ENCODE measurements at places on chromosomes 7 and 10. TPM values are rescaled to one million over a fixed set of nuclear protein-coding genes. Genes with fewer than 3 reads are reported as not detected.

The SLC29A4 gene
- total RNA-seq: 2.7 TPM

- no peak for DNase-seq
Observed at GRCh38 chr7:124992851-124993562, 63.4 kb upstream of the POT1 start.

- DNase-seq: peak; percentile 84
Observed at GRCh38 chr10:5945561-5946418, 31.6 kb downstream of the IL15RA start.

DNA sequence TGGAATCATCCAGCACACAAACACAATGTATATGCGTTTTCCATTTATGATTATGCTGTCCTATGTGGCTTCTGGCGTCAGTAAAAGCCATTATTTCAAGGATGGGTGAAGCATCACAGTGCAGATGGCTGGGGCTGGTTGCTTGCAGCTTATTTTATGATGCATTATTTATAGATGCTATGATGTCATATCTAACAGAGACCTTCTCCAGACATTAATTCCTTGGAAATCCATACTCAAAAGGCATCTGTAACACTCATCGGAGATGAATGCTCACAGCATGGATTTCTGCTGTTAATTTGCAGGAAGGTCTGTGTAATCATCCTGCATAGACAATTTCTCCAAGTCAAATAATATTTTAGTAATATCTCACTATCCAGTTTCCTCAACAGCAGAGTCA is 7.2 kb downstream of the RGS10 start:
- DNase-seq: no peak

- DNase-seq: no peak
Observed at GRCh38 chr7:38147005-38147404, 31.0 kb upstream of the STARD3NL start.

DNA sequence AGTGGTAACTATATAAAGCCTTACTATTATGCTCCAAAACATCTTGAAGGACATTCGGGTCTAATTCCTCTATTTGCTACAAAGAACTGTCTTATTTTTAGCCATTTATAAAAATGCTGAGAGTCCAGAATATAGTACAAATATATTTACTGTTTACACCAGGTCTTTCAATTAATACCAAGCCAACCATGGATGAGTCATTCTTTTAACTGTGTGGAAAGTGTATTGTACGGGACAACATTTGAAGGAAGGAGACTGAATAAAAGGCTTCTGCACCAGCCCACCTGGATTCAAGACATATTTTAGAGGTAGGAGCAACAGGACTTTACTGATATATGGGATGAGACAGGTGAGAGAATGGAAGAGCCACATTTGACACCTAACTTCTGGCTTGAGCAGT is 35.4 kb downstream of the MASTL start:
- no peak for DNase-seq

GRCh38 chr7:125599387-125599786 is 669.8 kb upstream of the POT1 start:
- DNase-seq: no peak

- DNase-seq: no peak
Observed at GRCh38 chr10:87734987-87735827, 75.5 kb downstream of the PAPSS2 start.

The DNAJC12 gene
- 4.0 TPM for total RNA-seq

The ANK3 gene
- 173 TPM for total RNA-seq

The CACNA2D1 gene
- 87.3 TPM for total RNA-seq

The LLCFC1 gene
- total RNA-seq: not detected

DNA sequence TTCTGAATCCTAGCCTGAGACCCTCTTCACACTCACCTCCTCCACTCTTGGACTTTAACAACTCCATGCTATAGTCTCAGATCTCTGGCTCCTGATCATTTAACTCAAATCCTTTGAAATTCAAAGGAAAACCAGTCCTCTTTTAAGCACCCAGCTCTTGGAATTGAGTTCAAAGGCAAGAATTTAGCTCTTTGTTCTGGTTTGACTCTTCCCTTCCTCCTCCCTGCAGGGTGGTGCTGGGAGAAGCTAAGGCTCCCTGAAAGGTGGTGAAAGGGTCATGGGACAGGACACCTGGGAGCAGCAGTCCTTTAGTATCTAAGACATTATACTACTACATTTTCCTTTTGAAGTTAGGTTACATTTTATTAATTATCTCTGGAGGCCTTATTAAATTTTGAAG is 259.4 kb downstream of the CCSER2 start:
- DNase-seq: no peak

The HBP1 gene
- total RNA-seq: 45.4 TPM

DNA sequence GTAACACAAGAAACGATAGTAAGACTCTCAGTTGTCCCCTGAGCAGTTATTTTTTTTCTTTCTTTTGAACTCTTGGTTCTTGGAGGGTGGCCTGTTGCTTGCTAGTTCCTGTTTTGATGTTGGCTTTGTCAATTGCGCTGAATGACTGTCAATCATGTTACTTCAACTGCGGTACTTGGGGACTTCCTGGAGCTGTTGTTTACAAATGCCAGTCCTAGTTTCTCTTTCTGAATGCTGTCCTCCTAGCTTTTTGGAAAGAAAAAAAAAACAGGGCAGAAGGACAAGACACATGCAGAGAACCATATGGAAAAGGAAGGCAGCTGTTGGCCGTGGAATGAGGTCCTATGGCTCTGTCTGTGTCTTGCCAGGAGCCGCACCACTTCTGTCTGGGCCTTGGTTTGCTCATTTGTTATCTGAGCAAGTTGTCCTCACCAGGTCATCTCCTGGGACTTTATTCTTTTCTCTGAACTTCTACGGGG is 7.0 kb upstream of the PDCD4 start:
- no peak for DNase-seq

GRCh38 chr7:129191272-129191671 is 2.8 kb downstream of the SMO start:
- DNase-seq: no peak

The PIK3CG gene
- 1.7 TPM for total RNA-seq

- no peak for DNase-seq
Observed at GRCh38 chr10:128873411-128874054, 593.5 kb upstream of the MGMT start.

- DNase-seq: no peak
Observed at GRCh38 chr7:103114576-103115008, 34.3 kb downstream of the NAPEPLD start.

GRCh38 chr7:6128205-6128604 is 97.0 kb downstream of the ANKRD61 start:
- no peak for DNase-seq

DNA sequence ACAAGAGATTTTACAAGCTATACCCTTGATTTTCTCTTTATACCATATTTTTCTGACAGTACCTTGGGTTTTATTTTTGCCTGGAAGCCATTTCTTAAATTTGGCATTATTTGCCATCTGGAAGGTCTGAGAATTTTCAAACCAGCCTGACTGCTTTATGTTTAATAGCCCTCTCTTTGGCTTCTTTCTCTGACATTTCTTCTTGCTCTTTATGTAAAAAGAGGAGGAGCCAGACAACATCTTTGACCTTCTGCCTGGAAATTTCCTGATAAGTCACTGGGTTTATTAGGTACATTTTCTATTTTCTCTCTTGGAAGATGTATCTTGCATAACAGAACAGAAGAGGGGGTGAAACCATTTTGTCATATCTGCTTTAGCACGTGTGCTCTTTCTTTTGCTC is 79.6 kb downstream of the LANCL2 start:
- DNase-seq: no peak

- DNase-seq: no peak
Observed at GRCh38 chr7:28203508-28204240, 23.1 kb upstream of the JAZF1 start.

DNA sequence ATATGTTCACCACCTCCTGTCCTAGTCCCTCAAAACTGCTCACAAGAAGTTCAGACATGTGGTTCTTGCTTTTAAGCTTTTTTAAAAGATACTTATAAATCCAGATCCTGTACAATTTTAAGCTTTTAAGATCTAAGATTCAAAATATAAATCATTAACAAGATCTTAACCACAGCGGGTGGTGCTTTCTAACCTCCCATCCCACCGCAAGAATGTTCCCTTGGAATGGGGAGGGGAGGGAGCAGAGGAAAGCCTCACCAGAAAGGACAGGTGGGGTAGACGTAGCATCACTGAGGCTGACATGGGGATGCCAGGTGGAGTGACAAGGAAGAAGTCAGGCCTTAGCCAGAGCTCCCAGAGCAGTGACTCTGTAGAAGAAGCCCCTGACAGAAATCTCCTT is 133.5 kb downstream of the C1GALT1 start:
- no peak for DNase-seq

- no peak for DNase-seq
Observed at GRCh38 chr10:6002809-6003510, 25.6 kb upstream of the IL15RA start.

The KCND2 gene
- total RNA-seq: 0.22 TPM

- no peak for DNase-seq
Observed at GRCh38 chr10:71831646-71832552, 19.2 kb downstream of the PSAP start.

GRCh38 chr7:128361411-128362379 is at the start of gene PRRT4:
PRRT4 (minus strand) TSS chr7:128361690.
- no peak for DNase-seq

GRCh38 chr7:107505997-107506673 is 36.3 kb downstream of the GPR22 start:
- no peak for DNase-seq

The FGFBP3 gene
- total RNA-seq: 0.65 TPM

DNA sequence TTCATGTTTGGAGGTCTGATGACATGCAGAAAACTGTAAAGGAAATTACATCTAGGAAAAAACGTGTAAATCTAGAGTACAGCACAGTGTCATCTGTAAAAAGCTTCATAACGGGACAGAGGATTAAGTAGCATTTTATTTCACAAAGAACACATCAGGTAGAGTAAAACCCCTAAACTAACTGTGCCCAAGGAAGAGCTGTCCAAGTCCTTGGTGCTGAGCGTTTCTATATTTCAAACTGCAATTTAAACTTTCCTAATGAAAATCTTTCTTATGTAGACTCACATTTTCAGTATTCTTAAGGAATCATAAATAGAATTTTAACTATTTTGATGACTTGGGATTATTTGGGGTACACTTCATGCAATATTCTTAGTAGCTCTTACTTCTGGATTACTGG is 646.2 kb downstream of the IPMK start:
- DNase-seq: no peak

GRCh38 chr7:117759950-117760640 is 113.1 kb downstream of the CTTNBP2 start:
- DNase-seq: no peak

DNA sequence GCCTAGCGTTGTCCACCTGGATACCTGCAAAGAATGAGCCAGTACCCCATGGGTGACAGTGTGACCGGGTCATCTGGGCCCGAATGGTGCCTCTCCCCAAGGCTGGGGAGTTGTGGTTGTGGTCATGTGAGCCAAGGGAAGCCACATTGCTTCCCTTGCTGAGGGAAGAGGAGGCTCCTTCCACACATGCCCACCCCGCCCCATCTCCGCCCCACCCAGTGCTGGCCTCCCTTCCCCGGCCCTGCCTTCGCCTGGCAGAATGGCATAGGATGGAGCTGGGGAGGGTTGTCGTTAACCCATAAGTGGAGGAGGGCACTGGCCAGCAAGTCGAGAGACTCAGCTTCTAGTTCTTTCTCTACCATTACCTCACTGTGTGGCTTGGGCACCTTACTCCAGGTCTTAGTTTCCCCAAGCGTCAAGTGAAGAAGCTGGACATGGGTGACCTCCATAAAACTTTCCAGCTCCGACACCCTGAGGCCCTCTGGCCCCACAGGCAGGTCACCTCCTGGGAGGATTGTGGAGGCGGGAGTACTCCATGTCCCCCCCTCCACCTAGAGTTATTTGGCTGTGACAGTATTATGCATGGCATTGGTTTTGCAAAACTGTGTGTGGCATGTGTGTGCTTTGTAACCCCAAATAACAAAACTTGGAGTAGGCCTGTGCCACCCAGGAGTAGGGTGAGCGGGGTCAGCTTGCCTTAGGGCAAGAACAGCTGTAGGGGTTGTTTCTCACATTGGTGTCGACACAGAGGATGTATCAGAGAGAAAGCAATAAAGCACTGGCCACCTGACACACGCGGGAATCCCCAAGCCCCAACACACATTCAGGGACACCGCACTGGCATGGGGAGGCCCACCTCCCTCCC is 90.5 kb upstream of the MACROH2A2 start:
- DNase-seq: peak; percentile 73

All from cardiac septum (tissue), 1 donor.